ENCODE measurements at places on chromosomes 13 and 19.

DNA sequence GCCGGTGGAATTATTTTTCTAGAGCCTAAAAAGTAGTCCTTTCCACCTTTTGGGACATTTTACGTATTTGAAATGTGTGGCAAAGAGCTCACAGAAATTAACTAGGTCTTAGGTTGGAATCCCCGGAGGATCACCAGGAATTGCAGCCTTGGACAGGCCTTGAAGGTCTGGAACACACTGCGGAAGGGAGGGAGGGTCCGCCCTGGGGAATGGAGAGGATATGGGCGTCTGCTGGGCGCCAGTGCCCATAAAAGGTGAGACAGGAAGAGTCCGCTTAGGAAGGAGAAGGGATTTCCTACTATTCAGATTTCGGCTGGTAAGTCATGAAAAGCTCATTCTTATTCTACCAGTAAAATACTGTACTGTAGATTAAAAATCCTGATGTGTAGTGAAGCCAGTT lies 111.9 kb downstream of the COL4A2 start:
- DNase-seq: no peak

DNA sequence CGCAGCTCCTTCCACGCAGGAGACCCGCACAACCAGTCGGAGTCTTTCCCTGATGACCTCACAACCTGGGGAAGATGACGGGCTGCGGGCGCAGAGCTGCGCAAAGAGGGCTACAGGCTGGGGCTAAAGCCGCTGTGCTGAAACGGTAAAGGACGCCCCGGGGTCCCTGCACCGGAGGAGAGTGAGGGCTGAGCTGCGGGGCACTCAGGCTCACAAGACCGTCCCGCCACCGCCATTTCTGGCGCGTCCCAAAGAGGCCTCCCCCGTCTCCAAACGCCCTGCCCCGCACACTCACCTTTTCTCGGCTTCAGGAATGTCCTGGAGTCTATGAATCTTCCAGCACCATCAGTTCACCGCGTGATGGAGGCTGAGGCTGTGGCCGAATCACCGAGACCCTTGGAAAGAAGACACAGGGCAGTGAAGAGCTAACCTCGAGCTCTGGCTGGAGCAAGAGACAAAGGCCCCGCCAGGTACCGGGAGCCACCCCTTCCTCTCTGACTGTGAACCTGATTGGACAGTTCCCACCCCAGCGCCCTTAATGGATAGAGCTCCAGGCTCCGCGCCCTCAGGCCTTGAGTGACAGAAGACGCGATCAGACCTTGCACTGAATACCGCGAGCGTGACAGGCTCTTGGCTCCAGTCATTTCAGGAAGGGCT lies 41.8 kb upstream of the ZNF429 start:
- no peak for DNase-seq

GRCh38 chr13:109910194-109910593 lies 123.8 kb upstream of the IRS2 start:
- no peak for DNase-seq

- DNase-seq: no peak
Measured at GRCh38 chr13:114222461-114222968, 12.2 kb upstream of the CDC16 start.

GRCh38 chr19:2392366-2392765 lies 32.3 kb downstream of the TMPRSS9 start:
- DNase-seq: no peak

DNA sequence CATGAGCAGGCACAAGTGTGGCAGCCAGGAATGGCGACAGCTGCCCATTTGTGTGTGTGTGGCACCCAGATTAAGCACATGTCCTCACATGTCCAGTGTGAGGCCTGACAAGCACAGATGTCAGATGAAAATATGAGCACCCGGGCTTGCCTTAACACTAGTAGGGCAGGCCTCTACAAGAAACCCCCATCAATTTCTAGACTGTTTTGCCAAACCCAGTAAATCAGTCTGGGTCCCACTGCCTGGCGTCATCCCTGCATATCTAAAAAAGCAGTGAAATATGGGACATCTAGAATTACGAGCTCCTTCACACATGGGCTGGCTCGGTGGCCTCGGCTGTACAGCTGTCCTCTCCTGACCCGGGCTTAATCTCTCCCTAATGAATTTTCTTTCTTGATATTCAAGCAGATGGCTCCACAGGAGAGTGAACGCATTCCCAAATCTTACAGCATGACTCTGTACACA lies 432.7 kb downstream of the FOXO1 start:
- no peak for DNase-seq

DNA sequence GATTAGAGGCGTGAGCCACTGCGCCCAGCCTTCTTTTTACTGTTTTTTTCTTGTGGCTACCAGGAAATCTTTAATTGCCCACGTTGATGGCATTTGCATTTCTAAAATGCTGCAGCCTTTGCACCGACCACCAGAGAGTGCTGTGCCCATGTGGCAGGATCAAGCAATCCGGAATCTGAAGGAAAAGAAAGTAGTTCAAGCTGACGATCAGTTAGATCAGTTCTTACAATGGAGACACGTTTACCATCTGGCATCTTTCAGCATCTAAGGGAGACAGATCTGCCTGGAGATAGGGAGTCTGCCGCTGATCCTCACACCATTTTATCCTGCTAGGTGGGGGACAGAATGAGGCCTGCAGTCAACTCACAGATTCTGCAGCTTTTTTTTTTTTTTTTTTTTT lies 19.9 kb downstream of the TINCR start:
- DNase-seq: no peak

- DNase-seq: no peak
Measured at GRCh38 chr13:59504407-59504806, 659.3 kb downstream of the DIAPH3 start.

DNA sequence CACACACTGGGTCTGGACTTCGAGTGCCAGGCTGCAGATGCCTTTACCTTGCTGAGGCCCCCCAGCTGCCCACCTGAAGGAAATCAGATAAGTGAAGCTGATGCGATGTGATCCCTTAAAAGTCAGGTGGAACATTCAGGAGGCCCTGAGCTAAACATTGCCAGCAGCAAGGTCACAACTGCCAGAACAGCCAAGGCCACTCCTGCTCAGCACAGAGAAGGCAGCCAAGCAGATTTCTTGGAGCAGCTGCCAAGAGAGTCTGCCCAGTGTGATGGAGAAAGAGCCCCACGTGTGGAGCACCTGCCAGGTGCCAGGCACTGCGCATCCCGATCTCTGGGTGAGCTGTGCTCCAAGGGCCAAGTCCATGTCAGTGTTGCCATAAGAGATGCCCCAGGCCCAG lies 20.6 kb upstream of the UQCRFS1 start:
- no peak for DNase-seq

GRCh38 chr19:18684642-18684993 lies 1.1 kb downstream of the CRTC1 start:
- no peak for DNase-seq

GRCh38 chr13:26558074-26558805 lies 757 bp downstream of the WASF3 start:
- no peak for DNase-seq

DNA sequence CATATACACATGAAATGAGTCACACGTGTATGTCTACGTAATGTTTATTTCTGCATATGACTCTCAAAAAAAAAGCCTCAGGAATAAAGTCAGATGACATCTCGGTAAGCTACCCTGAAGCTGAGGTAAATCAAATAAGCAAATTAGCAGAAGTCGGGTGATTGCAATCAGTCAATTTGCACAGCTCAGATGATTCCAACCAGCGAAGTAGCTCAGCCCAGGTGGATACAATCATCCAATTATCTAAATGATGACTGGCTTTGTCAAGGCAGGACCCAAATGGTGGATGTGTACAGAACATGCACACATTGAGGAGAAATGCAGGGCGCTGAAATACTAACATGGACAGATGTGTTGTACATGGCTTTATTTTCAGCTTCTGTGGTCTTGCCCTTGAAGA lies 148.5 kb downstream of the ZNF486 start:
- DNase-seq: no peak

DNA sequence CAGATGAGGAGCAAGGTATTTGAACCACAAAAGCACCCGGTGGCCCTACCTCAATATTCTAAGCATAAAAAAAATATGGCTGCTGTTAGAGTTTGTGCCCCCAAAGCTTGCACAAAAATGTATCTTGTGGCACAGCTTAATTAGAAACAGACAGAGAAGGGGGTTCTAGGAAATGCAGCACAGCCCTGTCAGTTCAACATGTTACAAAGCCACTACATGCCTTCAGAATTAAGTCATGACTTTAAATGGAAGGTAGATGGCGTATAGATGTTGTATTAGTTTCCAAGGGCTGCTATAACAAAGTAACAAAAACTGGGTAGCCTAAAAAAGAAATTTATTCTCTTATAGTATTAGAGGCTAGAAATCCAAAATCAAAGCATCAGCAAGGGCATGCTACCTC lies 703.8 kb downstream of the DIAPH3 start:
- no peak for DNase-seq

DNA sequence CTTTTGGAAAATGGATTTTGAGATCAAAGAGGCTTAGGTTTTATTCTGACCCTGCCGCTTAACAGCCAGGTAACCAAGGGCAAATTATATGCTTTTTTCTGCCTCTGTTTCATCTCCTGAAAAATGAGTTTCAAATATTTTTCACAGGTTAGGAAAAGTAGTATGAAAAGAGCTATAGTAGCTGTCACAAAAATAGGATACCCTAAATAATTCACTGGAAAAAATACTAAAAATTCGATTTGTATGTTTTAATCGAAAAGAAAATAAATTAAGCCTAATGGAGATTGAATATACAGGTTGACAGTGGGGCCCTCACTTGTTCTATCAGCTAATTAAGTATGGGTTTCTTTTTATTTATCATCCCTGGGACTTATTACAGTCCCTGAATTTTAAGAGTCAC lies 58.3 kb downstream of the RNF6 start:
- DNase-seq: no peak

DNA sequence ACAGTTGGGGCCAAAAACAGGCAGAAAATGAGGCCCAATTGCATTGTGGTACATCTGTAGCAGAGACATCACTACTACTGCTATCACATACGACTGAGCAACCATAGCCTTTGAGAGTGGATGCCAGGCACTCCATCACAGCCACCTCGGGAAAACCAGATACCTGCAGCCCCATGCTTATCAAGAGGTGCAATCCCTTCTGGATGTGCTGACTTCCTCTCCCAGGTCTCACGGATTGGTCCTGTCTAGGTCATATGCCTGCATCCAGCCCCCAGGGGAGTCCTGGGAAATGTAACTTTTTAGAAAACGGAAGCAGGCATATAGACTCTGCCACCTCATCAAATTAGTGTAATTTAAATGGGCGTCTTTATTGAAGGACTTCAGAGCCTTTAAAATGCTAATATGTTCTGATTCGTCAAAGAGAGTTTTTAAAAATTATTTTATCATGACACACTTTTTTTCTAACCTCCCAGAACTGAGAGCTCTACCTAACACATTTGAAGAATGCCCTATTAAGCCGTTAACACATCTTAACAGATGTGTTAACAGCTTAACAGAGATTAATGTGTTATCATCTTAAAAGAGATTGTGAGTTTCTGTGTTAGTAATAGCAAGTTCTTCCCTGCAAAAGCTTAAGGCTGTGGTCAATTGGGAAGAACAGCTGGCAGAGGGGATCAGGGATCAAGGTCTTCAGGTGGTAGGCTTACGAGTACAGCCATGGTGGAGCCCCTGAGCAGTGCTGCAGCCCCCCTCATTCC lies 63.9 kb downstream of the DLEU7 start:
- DNase-seq: no peak

- DNase-seq: no peak
Measured at GRCh38 chr19:8324186-8325050, 3.1 kb downstream of the RPS28 start.

GRCh38 chr19:55112777-55113569 lies 4.5 kb downstream of the PPP1R12C start:
- no peak for DNase-seq

DNA sequence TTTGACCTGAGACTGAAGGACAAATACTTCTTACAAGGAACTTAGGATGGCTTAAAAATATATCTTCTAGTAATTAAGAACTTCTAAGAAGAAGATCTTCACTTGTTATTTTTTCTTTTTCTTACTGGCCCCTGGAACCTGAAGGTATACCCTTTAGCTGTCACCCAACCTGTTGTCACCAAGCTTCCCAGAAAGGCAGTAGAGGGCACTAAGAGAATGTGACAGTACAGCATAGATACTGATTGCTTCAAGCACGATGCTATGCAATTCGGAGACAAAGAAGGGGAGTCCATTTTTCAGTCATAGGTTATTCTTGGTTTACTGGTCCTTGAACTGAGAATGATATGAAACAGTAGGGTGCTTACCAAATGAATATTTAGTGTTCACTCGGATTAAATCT lies 208.3 kb upstream of the PCDH9 start:
- DNase-seq: no peak

- DNase-seq: no peak
Measured at GRCh38 chr13:38902551-38902950, 88.1 kb downstream of the STOML3 start.

DNA sequence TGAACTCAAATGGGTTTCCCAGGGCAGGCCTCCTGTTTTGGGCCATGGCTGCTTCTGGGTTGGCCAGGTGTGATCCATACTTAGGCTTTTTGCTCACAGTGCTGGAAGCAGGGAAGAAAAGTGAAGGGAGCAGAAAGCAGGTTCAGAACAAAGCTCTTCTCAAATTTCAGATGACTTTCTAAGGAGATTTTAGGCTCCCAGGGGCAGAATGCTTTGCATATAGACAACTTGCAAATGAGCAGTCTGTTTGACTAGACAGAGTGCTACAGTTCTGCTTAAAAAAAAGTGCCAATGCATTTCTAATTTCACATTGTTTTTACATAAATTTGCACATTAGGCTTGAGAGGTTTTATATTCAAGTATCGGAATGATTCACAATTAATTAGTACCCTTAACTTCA lies 2.6 kb upstream of the SLC10A2 start:
- DNase-seq: no peak

GRCh38 chr19:4454747-4455718 lies 2.6 kb downstream of the UBXN6 start:
- no peak for DNase-seq

GRCh38 chr13:38167164-38167822 lies 182.4 kb upstream of the UFM1 start:
- no peak for DNase-seq

DNA sequence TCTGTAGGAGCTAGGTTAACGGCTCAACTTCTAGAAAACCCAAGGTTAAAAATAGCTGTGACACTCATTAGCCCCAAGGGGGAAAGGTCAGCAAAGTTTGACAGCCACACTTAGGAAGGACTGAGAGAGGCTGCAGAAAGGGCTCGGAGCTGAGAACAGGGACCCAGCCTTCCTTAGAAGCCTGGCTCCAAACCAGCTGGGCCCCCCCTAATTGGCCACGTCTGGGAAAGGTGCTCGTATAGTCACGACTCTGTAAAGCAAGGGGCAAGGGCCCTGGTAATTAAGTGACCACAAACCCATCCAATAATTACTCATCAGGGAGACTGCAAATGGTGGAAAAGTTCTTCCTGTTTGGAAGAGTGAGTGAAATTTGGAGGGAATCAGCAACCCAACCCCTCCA lies 90.5 kb downstream of the RNASEH2B start:
- DNase-seq: no peak

DNA sequence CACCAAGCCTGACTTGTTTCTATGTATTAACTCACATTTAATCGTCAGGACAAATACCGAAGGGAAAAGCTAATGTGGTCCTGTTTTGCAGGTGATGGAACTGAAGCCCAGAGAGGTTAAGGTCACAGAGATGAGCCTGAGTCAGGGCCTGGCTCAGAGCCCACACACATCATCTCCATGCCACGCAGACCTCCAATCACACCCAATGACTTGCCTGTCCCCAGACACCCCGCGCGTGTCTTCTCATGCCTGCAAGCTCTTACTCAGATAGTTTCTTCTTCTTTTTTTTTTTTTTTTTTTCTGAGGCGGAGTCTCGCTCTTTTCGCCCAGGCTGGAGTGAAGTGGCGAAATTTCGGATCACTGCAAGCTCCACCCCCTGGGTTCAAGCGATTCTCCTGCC lies 16.4 kb downstream of the SIX5 start:
- no peak for DNase-seq

GRCh38 chr19:50703915-50704796 lies 15.4 kb downstream of the SHANK1 start:
- no peak for DNase-seq
